NCI-H2081 treated with DMSO at 0.1 percent for 48 hours (cell line): ENCODE measurements at places on chromosomes 11 and 22.

- no peak for DNase-seq
Observed at GRCh38 chr11:102685754-102686153, 19.8 kb downstream of the MMP27 start.

- DNase-seq = no peak
Observed at GRCh38 chr11:112795911-112796649, 165.1 kb upstream of the NCAM1 start.

DNA sequence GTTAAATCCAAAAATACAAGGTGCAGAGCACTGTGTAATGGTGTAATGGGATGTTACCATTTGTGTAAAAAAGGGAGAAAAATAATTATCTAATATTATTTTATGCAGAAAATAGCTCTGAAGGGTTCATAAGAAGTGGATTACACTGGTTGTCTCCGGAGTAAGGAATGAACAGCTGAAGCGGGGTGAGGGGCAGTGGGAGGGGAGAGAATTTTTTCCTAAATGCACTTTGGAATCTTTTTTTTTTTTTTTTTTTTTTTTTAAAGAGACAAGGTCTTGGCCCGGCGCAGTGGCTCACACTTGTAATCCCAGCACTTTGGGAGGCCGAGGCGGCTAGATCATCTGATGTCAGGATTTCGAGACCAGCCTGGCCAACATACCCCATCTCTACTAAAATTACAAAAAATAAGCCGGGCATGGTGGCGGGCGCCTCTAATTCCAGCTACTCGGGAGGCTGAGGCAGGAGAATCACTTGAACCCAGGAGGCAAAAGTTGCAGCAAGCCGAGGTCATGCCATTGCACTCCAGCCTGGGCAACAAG lies 6.8 kb upstream of the POLR3H start:
- DNase-seq = no peak

- DNase-seq = no peak
Observed at GRCh38 chr11:69035150-69035945, 13.4 kb upstream of the TPCN2 start.

- no peak for DNase-seq
Observed at GRCh38 chr11:75170516-75171201, 19.8 kb downstream of the SLCO2B1 start.
